ENCODE measurements at places on chromosomes 3 and 15. TPM values are rescaled to one million over a fixed set of nuclear protein-coding genes. Genes with fewer than 3 reads are reported as not detected.

The DPPA4 gene
- total RNA-seq, result not detected

The ZNF620 gene
- total RNA-seq, result 3.6 TPM

The EIF4A2 gene
- total RNA-seq, result 282 TPM

The FBXW12 gene
- total RNA-seq, result not detected

The UROC1 gene
- not detected for total RNA-seq

The LTK gene
- 0.21 TPM for total RNA-seq

GRCh38 chr3:13063225-13063624 is 10.0 kb downstream of the IQSEC1 start:
- H3K27ac ChIP-seq, result no peak overlapping the region
- no peaks in the 10 kb centered on the region for H3K36me3 ChIP-seq
- H3K4me3 ChIP-seq, result no peak overlapping the region
- DNase-seq, result no peak
- no peaks in the 10 kb centered on the region for H3K27me3 ChIP-seq
- no peaks in the 10 kb centered on the region for H3K4me1 ChIP-seq

DNA sequence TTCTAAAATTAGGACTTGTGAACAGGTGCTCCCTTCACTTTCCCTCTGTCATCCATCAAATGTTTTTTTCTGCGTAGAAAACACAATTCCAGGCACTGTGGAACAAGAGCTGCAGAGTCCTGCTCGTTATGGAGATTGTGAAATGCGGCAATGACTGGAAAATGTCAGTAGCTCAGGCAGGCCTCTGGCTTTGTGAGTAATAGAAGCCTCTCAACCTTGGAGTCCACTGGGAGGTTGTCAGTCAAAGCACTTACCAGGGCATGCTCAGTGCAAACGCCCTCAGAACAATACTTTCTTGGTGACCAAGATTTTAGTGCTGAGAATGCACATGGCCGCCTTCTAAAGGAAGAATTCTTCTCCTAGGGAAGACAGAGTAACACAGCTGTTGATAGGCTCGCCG is 26.7 kb upstream of the MED12L start:
- H3K4me3 ChIP-seq, result no peak overlapping the region
- no peaks in the 10 kb centered on the region for H3K36me3 ChIP-seq
- no peak for DNase-seq
- no peaks in the 10 kb centered on the region for H3K4me1 ChIP-seq
- no peak overlapping the region for H3K27ac ChIP-seq
- peaks cover 4% of the 10 kb centered on the region for H3K27me3 ChIP-seq

- DNase-seq, result peak; percentile 69
- peak overlapping the region; percentile 49 for H3K27ac ChIP-seq
- H3K36me3 ChIP-seq, result no peaks in the 10 kb centered on the region
- no peak overlapping the region for H3K4me3 ChIP-seq
Measured at GRCh38 chr3:69081583-69082262, 1.6 kb upstream of the UBA3 start.

DNA sequence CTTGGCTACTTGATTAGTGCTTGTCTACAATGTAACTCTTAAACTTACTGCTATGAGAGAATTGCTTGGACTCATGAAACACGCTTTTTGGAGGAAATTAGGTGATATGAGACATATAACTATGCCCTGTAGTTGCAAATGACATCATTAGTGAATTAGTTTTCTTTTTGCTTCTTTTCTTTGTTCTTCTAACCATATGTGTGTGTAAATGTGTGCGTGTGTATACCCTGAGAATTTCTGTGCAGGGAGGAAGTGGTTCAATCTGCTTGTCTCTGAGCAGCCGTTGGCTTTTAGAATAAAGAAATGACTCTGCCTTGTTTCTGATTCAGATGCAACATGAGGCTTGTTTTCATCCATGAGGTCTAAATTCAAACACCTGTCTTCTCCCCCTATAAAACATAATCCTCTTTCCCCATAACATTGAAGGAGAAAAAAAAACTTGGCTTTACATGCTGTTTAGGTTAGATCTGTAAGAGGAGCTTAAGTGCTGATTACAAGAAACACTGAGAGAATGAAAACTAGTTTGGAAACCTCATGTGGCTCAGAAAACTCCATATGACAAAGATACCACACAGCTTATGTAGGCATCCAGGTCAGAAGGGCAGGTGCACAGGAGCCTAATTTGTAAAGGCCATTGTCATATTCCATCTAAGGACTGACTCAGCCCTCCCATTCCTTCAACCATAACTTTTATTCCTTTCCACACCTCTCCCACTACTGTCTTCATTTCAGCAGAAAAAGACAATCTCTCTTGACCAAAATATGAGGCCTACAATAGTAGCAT is 30.5 kb upstream of the BLM start:
- no peaks in the 10 kb centered on the region for H3K27me3 ChIP-seq
- no peak for DNase-seq
- H3K4me3 ChIP-seq, result no peak overlapping the region
- H3K27ac ChIP-seq, result no peak overlapping the region
- no peaks in the 10 kb centered on the region for H3K4me1 ChIP-seq
- H3K36me3 ChIP-seq, result no peaks in the 10 kb centered on the region

DNA sequence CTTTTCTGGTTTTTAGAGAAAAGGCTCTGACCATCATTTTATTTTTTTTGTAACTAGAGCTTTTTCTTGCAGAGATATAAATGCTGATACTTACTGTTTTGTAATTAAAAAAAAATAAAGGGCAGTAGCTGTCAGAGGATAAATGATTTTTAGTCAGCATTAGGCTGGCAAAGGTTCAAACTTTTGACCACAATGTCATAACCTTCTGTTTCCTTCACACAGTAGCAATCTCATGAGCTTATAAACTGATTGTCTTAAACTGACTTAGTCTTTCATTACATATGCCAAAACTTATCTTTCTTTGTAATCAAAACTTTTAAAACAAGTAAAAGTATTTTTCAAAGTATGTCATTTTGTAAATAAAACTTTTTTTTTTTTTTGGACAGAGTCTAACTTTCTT is 841.9 kb downstream of the OTOL1 start:
- H3K27ac ChIP-seq, result no peak overlapping the region
- no peaks in the 10 kb centered on the region for H3K27me3 ChIP-seq

- H3K27me3 ChIP-seq, result no peaks in the 10 kb centered on the region
- H3K4me1 ChIP-seq, result peaks cover 62% of the 10 kb centered on the region
- H3K36me3 ChIP-seq, result no peaks in the 10 kb centered on the region
- DNase-seq, result peak; percentile 31
Measured at GRCh38 chr3:43499256-43499655, 122.6 kb downstream of the ANO10 start.

DNA sequence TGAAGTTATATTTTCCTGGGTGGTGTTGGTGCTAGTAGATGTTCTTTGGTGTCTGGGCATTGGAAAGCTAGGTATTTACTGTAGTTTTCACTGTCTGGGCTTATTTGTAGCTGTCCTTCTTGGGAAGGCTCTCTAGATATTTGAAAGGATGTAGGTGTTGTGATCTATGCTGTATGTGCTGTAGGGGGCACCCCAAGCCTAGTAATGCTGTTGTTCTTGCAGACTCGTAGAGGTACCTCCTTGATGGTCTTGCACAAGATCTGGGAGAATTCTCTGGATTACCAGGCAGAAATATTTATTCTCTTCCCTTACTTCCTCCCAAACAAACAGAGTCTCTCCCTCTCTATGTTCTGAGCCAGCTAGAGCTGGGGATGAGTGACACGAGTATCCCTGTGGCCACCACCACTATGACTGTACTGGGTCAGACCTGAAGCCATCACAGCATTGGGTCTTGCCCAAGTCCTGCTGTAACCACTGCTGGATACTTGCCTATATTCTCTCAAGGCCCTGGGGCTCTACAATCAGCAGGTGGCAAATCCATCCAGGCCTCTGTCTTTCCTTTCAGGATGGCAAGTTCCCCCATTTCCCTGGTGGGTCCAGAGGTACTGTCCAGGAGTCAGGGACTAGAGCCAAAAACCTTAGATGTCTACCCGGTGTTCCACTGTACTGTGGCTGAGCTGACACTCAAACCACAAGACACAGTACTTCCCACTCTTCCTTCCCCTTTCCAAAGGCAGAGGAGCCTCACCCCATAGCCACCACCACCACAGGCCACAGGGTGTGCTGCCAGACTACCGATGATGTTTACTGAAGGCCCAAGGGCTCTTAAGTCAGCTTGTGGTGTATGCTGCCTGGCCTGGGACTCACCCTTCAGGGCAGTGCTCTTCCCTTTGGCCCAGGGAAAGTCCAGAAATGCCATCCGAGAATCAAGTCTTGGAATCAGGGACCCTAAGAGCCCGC is 195.2 kb upstream of the DPPA4 start:
- no peaks in the 10 kb centered on the region for H3K4me1 ChIP-seq
- DNase-seq, result no peak

DNA sequence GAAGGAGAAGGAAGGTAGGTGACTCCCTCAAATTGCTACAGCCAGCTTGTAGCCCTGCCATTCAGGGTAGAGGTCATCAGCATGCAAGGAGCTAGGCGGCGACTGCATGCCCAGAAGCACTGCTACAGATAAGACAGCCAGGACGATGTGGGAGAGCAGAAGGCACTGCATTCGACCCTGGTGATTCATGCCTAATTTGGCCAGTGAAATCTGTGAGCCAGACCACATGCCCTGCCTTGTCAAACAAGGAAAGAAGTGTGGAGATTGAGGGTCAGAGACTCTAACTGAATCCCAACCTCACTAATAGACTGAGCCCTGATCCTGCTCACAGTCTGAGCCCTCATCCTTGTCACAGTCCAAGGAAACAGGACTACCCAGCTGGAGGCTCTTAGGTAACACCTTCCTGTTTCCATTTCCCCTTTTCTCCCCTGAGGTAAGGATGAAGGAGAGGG is 86.6 kb downstream of the LINGO1 start:
- DNase-seq, result peak; percentile 39
- H3K4me3 ChIP-seq, result no peak overlapping the region
- no peaks in the 10 kb centered on the region for H3K36me3 ChIP-seq

GRCh38 chr3:40021338-40021737 is 211.9 kb downstream of the MYRIP start:
- H3K27me3 ChIP-seq, result no peaks in the 10 kb centered on the region
- H3K4me3 ChIP-seq, result no peak overlapping the region
- H3K36me3 ChIP-seq, result no peaks in the 10 kb centered on the region
- no peak for DNase-seq

DNA sequence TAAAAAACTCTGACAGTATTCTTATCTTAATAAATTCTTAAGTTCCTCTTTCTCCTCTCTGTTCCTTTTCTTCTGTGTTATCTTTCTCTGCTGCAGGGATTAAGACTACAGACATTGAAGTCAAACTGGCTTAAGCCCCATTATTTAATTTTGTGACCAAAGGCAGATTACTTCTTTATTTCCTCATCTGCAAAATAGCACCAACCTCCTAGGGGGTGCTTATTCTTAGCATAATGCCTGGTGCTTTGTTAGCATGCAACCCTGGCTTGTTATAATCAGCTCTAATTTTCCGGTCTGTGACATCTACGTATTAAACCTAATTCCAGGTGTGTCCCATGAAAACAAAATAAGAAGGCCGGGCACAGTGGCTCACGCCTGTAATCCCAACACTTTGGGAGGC is 23.8 kb downstream of the SEMA6D start:
- H3K36me3 ChIP-seq, result peaks cover 4% of the 10 kb centered on the region
- H3K4me3 ChIP-seq, result no peak overlapping the region
- DNase-seq, result no peak

- no peaks in the 10 kb centered on the region for H3K4me1 ChIP-seq
- H3K4me3 ChIP-seq, result no peak overlapping the region
- no peak for DNase-seq
- no peaks in the 10 kb centered on the region for H3K36me3 ChIP-seq
- no peaks in the 10 kb centered on the region for H3K27me3 ChIP-seq
- H3K27ac ChIP-seq, result no peak overlapping the region
Measured at GRCh38 chr15:68634122-68634482, 55.3 kb downstream of the CORO2B start.

- H3K27me3 ChIP-seq, result no peaks in the 10 kb centered on the region
- H3K4me3 ChIP-seq, result no peak overlapping the region
- H3K36me3 ChIP-seq, result no peaks in the 10 kb centered on the region
- no peak overlapping the region for H3K27ac ChIP-seq
- no peak for DNase-seq
- no peaks in the 10 kb centered on the region for H3K4me1 ChIP-seq
Measured at GRCh38 chr15:54681584-54681983, 515.2 kb downstream of the RSL24D1 start.

- DNase-seq, result no peak
- peaks cover 14% of the 10 kb centered on the region for H3K4me1 ChIP-seq
- no peaks in the 10 kb centered on the region for H3K27me3 ChIP-seq
- H3K27ac ChIP-seq, result no peak overlapping the region
Measured at GRCh38 chr3:111749171-111750170, 109.6 kb upstream of the PHLDB2 start.

DNA sequence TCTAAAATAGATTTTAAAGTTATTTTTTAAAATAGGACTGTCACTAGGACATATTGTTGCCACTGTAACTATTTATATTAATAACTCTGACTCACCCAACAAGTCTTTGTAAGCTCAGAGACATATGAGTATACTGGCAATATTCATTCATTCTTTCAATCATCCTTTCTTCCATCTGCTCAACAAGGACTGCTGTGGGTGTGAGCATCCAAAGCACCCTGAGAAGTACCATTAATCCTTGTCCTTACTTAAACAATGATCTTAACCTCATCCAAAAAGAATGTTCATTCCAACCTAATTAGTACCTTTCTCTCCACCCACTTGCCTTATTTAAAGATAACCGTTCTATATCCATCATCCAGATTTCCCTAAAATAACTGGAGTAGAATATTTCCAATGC is 94.2 kb upstream of the PPP2R3A start:
- no peak overlapping the region for H3K27ac ChIP-seq
- no peak for DNase-seq
- H3K36me3 ChIP-seq, result no peaks in the 10 kb centered on the region

DNA sequence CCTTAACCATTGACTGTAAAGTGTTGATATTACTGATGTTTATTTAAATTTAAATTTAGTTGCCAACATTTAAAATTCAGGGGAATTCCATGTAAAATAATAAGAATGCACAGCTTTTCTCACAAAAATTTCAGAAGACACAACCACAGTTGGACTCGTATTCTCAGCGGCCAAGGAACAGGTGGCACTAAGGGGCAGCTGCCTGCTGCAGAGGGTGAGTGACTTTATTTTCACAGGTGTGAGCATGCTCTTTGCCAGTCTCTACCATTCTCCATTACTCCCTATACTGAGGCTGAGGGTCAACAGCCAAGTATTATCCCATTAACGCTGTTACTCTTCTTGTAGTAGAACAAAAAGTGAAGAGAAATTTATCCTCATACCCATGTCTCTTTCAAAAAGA is 92.1 kb upstream of the GADL1 start:
- no peak for DNase-seq
- H3K36me3 ChIP-seq, result no peaks in the 10 kb centered on the region
- H3K27me3 ChIP-seq, result peaks cover 25% of the 10 kb centered on the region
- H3K4me1 ChIP-seq, result no peaks in the 10 kb centered on the region
- no peak overlapping the region for H3K27ac ChIP-seq

DNA sequence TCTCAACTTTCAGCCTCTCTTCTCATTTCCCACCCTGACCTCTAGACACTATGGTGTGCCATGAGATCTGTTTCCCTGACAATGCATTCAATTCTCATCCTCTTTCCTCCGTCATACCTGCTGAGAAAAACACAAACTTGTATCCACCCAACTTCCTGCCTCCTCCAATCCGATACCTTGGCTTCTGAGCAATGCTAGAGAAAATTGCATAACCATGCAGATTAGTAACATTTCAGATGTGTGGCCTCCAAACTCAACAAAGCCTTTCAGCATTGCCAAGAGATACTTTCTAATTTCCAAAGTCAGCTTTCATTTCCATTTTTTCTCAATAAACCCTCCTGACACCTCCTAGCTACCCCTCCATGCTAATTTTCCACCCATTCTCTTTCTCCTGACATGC is 88.5 kb downstream of the MINAR1 start:
- no peak for DNase-seq
- H3K4me1 ChIP-seq, result no peaks in the 10 kb centered on the region
- no peaks in the 10 kb centered on the region for H3K36me3 ChIP-seq
- no peak overlapping the region for H3K4me3 ChIP-seq

GRCh38 chr3:47849699-47850563 is 47.0 kb downstream of the DHX30 start:
- peaks cover 22% of the 10 kb centered on the region for H3K36me3 ChIP-seq
- no peaks in the 10 kb centered on the region for H3K4me1 ChIP-seq
- no peak overlapping the region for H3K27ac ChIP-seq
- peak; percentile 31 for DNase-seq
- H3K4me3 ChIP-seq, result no peak overlapping the region

Measured in endothelial cell of umbilical vein (primary cell).